ENCODE measurements at places on chromosomes 16 and 17.

DNA sequence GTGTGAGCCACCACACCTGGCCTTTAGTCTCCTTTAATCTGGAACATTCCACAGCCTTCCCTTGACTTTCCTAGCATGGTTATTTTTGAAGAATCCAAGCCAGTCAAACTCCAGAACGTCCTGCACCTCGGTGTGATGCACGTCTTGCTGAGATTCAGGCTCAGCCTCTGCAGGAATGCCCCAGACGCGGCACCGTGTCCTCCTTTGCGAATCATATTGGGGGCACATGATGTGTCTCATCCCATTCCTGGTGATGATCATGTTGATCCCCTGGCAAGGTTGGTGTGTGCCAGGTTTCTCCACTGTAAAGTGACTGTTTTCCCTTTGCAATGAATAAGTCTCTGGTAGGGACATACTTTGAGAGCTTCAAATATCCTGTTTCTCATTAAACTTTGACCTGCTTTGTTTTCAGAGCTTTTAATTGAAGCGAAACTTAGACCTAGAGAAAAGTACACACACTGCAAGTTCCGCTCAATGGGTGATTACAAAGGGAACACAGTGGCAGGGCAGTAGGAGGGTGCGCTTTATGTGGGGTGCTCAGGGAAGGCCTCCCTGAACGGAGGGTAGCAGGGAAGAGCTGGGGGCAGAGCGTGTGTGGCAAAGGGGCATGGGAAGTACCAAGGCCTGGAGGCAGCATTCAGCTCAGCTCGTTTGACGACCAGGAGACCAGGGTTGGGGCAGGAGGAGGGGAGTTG is 9.6 kb upstream of the ATP2C2 start:
- DNase-seq = no peak

DNA sequence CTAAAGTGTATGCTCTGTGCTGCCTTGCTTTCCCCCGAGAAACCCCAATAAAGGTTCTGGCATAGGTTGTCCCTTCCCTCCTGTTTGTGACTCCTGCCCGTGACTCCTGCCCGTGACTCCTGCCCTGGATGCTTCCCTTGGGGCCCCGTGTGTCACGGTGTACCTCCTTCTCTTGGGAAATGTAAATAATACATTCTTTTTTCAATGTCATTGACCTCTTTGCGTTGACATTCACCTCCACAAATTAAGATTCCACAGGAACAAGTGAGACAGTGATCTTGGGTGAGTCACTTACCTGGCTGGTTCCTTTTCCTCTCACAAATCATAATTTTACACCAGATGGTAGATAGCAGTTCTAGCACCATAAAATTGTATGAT is 632 bp downstream of the CCL15 start:
- DNase-seq = no peak

- DNase-seq = no peak
Observed at GRCh38 chr17:48442819-48443218, 12.8 kb upstream of the SKAP1 start.

DNA sequence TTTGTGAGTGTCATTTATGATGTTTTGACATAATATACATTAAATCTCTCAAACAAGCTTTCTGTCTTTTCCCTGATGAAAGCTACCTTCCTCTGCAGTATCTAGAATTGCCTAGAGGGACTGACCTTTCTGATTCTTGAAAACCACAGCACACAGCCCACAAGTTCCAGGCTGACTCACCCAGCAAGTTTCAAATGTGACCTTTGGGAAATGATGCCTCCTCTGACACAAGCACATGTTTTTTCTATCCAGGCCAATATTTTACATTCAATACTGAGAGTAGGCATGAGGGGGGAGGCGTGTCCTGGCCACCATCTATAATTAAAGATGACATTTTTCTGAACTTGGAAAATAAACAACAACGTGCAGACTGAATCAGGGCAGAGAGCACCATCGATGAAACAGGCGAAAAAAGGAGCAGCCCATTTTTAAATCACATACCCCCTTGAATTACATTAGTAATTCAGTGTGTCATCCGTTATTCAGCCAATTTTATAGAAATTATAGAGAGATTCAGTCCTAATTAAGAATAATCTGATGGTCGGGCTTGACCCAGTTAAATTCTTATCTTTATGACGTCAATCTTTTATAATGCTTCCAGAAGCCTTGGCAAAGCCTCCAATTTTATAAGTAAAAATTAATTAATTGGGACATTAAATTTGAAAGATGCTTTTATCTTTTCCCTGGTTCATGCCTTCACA is 292.6 kb upstream of the CDH11 start:
- DNase-seq = no peak

- no peak for DNase-seq
Observed at GRCh38 chr17:35778641-35779196, 16.7 kb downstream of the MMP28 start.

DNA sequence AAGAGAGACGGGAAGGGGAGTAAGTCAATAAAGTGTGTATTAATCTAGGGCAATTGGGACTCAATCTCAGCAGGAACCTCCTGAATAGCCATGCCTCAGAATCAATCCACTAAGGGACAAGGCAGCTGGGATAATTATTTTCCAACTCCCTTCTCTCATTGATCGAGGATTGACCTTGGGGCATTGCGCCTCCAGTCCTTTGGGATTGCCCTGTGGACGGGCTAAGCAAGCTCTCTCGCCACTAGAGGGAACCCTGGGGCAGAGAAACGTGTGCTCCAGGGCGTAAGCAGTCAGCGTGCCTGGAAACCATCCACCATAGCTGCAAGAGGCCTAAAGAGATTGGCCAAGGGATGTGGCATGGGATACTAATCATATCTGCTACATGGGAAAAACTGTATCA is 53.9 kb upstream of the ERCC4 start:
- DNase-seq = peak; percentile 30

DNA sequence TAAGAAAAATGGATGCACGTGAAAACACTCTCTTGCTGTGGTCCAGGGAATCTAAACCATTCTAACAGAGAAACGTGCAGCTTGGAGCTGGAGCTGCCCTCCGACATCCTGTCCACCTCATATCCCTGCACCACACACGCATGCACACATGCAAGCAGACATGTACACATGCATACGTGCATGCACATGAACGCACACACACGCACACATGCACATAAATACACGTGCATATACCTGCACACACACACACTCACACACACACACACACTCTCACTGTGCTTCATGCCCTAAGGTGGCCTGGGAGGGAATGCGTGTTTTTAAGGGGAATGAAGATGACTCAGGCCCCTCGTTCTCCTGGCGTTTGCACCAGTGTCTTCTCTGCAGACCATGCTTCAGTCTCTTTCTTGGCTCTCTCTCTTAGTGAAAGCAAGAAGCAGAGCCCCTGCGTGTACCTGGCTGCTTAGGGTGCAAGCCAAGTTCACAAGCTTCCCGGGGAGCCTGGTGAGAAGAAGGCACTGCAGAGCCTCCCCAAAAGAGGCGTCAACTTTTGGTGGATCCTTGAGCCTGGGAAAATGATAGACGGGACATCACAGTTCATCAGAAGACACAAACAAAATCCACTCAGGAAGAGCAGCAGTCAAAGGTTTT is 72.8 kb downstream of the GOSR1 start:
- no peak for DNase-seq

DNA sequence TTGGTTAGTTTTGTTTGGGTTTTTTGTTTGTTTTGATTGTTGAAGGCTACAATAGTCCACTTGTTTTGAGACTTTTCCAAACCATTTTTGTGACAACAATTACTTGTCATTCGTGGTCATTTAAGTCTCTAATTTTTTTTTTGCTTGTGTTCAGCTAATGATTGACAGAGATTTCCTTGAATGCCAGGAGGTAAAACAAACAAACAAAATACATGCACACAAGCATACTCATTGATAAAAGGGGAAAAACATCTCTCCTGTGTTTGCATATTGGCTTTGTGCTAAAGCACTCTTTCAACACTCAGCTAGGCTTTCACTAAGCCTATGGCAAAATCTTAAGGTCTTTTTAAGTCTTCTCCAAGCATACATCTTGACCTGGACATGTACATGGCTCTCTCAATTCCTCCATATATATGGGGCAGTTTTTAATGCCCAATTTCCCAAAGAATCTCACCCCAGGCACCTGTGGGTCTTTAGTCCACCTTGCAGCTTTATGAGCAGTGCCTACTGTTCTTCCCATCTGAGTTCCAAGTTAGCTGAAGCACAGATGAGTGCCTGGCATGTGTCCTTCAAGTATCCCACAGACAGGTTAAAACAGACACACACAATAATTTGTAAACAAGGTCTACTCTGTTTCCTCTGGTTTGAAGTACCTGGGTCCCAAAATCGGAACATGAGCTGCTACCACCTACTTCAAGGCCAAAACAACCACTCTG is 24.2 kb upstream of the HS3ST3B1 start:
- DNase-seq = no peak
